Activated CD8-positive, alpha-beta memory T cell treated with anti-CD3 and anti-CD28 coated beads, Interleukin-2, amount 10 ng/mL, durations not matched to agents 7 days and 5 days (primary cell): ENCODE measurements at places on chromosomes 3 and 15. TPM values are rescaled to one million over a fixed set of nuclear protein-coding genes. Genes with fewer than 3 reads are reported as not detected.

- DNase-seq = no peak
These were observed 175.8 kb upstream of the STT3B start for GRCh38 chr3:31356941-31357340.

- DNase-seq = no peak
These were observed 451.6 kb upstream of the TPRG1 start for GRCh38 chr3:188720215-188720614.

DNA sequence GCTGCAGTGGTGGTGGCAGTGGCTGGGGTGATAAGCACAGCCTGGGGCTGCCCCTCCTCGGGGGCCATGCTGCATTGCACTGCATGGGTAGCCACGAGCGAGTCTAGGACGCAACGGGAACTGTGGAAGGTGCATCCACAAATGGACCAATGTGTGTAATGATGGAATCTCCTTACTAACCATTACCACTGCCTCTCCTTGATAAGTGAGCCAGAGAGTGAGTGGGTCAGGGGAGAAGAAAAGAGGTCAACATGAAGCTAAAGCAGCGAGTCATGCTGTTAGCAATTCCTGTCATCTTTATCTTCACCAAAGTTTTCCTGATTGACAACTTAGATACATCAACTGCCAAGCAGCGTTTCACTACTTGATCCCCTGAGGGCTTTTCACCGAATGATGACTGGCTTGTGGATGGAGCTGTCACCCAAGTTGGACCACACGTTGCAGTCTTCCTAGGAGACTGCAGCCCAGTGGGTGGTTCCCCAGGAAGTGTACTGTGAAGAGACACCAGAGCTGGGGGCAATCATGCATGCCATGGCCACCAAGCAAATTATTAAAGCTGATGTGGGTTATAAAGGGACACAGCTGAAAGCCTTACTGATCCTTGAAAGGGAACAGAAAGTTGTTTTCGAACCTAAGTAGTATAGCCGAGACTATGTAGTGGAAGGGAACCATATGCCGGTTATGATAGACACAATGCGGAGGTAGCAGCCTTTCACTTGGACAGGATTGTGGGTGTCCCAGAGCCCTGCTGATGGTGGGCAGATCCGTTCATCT is 20.6 kb downstream of the SAMD7 start:
- no peak for DNase-seq

ECE2 gene
- total RNA-seq = not detected

DNA sequence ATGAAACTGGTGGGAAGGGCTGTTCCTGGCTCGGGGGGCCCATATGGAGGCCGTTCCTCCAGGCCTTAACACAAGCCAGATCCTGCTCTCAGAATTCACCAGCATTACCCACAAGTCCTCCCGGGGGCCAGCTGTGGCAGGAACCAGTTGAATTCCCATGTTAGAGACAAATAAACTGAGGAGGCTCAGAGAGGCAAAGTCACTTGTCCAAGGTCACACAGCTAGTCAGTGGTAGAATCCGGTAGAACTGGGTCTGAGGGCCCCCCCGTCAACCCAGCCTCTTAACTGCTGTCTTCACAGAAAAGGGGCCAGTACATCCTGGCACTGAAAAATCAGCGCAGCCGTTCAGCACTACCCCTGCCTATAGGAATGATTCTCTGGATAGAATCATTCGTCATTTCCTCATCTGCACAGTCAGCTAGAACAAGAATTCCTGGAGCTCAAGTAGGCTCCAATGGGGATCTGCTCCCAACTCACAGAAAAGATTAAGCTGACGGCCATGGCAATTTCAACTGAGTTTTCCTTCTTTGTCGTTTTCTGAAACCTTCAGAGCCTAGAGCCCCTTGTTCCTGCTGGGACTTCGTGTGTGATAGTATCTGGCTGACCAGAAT is 12.2 kb upstream of the TSEN2 start:
- DNase-seq = no peak

DNA sequence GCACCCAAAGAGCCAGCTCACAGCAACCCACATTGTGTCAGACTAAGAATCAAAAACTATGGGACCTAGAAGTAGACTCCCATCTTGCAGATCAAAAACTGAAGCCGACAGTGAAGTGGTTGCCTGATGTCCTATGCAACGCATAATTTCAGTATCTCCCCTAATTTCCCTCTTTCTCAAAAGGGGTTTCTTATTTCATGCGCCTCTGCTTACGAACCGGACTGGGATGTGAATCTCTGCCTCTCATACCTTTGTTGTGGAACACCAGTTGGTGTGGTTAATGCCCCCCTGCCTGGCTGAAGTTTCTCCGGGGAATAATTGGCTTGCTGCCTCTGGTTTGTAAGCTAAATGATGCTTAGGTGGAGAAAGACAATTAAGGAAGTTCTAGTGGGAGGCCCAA is 514 bp upstream of the FAM174B start:
- no peak for DNase-seq

GRCh38 chr3:129046732-129047552 is 13.6 kb upstream of the GP9 start:
- DNase-seq = no peak

- no peak for DNase-seq
These were observed 1.0 kb downstream of the IGSF11 start for GRCh38 chr3:119033393-119034255.

DNA sequence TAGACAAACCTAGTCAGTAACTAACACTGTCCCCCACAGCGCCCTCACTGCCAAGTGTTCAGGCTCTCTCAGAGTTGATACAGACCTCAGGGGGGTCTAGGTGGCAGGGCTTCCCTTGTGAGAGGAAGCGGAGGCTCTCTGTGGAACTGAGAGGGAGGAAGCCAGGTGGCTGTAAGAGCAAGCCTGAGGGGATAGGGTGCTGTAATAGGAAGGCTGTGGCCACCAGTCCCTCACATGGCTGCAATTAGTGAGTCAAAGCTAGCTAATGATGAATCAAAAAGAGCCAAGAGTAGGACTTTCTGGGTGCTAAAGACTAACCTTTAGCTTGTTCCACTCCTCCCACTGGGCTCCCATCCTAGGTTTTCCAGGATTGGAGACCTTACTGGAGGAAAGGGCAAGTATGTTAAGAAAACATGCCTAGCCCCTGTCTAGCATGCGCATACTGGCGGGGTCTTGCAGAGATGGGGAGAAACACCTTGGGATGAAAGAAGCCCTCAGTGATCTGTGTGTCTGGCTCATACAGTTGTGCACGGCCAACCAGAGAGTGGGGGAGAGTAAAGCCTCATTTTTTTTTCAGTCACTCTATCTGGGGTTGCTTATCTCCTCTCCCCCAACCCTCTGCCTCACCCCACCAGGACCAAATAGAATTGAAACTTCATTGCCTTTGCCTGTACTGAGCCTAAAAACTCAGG is 13.3 kb upstream of the SOX2 start:
- no peak for DNase-seq

LRRIQ4 gene
- total RNA-seq = 0.23 TPM
